Breast epithelium (tissue), 4 donors: ENCODE measurements at places on chromosomes 12 and 14.
A peak's percentile ranks its signal among the peaks of the same experiment; 100 is the strongest.

DNA sequence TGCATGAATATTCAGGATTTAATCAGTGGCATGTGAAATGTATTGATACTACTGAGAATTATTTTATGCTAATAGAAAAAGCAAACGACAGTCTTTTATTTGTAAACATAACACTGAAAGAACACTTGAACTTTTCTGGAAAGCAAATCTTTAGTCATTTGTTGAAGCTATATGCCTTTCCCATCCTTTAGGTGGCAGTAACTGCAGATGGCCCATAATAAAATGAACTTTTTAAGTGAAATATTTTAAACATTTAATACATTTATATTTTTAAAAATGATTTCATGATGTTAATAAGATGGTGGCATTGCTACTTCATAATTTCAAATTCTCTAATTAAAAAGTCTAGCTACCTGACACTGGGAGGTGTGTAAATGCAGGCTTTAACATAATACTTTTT lies 13.9 kb upstream of the KRR1 start:
- DNase-seq, result no peak

DNA sequence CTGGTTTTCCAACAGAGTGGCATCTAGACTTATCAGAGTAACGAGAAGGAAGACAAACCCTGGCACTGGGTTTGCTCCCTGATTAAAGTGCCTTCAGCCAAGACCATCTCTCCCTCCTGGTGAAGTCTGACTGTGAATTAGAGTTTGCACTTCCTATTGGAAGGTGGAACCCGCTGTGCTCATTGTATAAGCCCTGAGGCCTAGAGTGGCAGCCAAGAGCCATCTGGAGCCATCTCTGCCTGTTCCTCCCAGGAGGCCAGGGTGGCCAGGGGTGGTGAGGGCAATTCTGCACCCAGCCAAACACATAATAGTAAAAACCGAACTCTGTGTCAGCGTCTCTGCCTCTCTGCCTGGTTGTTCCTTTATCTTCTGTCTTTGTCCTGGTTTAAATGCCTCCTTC lies 25.0 kb downstream of the MFAP5 start:
- no peak for DNase-seq

- no peak for DNase-seq
These were observed 8.8 kb upstream of the CEBPE start for GRCh38 chr14:23127861-23128260.

DNA sequence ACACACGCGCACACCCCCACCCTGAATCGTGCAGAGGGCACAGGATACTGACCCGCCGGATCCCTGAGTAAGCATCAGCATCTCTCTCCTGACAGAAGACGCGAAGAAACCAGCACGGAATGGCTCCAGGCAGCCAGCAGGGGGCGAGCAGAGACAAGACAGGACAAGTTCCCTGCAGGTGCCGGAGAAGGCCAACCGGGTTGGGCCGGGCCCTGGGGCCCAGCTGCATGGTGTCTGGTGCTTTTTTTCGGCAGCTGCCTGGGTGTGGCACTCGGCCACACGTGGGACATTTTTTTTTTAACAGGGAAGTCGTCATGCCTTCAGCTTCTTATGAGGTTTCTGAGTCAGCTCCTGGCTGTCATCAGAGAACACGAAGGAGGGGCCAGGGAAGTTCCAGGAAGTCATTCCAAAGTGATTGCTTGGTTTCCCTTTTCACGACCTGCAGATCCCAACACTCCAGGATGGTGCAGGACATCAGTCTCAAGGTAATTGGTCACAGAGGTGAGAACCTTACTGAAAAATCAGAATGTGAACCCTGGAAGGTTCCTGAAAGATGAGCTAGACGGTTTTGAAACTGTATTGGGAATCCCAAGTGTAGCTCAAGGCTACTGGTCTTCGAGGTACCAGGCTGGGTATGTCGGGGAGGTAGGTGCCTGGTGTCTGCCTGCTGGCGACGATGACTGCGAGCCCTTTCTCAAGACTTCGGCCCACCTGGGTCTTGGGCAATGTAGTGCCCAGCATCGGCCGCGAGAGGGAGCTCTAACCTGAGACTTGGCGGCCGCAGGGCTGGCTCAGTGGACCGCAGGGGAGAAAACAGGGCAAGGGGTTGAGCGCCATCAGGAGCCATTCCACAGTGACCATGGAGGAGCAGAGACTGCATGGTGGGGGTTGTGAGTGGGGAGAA lies 190.8 kb upstream of the PRMT8 start:
- DNase-seq, result peak; percentile 93

DNA sequence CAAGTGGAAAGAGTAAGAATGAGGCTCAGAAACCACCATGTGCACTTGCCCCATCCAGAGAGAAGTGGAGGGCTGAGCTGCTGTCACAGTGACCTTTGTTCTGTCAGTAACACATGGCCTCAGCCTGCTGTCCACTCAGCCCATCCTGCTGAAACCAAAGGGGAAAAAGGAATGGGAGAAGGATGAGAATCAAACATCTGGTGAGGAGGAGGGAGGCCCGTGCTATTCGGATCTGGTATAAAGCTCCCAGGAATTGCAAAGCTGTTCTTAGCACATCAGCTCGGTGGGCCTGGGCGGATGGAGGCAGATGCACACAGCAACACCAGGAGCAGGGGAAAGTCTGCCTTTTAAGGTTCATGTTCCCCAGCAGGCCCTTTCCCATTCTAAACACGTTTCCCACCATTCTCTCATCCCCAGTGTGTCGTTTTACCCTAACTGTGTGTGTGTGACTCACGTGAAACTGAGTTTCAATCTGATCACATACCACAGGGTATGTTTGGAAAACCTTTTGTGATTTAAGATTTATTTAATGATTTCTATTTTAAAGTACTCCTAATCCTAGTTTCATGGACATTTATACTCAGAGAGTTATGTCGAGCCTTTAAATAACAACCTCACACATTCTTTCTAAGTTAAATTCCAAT lies 36.8 kb downstream of the RTRAF start:
- no peak for DNase-seq

GRCh38 chr14:77707355-77707723 lies 484 bp downstream of the ALKBH1 start:
- no peak for DNase-seq

DNA sequence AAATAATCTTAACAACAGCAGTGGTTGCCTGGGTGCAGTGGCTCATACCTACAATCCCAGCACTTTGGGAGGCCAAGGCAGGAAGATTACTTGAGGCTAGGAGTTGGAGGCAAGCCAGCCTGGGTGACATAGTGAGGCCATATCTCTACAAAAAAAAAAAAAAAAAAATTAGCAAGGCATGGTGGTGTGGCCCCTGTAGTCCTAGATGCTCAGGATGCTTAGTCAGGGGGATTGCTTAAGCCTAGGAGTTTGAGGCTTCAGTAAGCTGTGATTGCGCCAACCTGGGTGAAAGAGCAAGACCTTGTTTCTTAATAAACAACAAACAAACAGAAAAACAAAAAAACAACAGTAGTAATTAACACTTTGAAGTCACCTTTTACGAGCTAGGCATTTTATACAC lies 642 bp upstream of the ACSM4 start:
- DNase-seq, result no peak

DNA sequence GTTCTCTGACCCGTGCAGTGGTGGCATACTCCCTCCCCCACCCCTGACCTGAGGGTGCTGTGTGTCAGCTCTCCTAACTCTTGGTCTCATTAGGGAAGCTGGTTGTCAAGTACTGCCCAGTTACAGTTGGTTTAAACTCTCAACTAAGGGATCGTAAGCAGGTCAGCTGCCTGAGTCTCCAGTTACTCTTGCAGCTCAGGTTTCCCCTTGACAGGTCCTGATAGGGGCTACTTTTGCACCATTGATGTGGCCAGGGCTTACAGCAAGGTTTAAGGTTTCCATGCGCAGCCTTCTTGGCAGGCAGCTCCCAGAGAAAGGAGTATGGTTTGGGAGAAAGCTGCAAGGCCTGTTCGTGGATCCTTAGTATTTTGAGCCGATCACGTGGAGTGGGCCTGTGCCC lies 74.5 kb downstream of the ETV6 start:
- DNase-seq, result no peak
